ENCODE measurements at places on chromosomes 3 and 15.

DNA sequence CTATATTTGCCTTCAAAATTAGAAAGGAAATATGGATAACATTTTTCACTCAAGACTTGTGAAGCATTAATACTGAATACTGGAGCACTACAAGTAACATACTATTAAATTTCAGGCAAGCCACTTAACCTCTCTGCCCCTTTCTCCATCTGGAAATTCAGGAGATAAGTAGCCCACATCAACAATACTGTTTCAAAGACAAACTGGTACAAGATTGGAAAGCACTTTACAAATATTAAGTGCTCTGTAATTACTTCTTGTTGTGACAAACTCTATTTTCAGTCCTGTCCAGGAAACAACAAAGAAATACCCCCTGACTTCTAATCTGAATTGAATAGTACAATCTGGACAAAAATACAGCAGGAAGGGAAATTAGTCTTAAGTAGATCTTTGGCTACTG, 49.3 kb downstream of the TMEM212 start:
- DNase-seq = no peak

DNA sequence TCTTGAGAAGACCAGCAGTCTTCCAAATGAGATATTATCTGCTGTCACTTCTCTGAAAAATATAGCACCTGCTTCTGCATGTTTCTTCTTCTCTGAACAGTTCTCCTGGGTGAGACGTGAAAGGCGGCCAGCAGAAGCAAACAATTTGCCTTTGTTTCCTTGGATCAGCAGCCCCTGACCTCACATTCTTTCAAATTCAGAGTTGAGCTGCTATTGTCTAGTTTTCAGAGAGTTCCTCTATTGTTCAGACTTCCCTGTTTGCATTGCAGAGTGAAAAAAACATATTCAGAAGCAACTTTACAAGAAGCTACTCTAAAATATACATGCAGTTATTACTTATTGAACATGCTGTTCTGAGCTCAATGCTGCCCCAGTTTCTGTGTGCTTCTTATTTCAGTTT, 653.6 kb downstream of the NAALADL2 start:
- DNase-seq = no peak

DNA sequence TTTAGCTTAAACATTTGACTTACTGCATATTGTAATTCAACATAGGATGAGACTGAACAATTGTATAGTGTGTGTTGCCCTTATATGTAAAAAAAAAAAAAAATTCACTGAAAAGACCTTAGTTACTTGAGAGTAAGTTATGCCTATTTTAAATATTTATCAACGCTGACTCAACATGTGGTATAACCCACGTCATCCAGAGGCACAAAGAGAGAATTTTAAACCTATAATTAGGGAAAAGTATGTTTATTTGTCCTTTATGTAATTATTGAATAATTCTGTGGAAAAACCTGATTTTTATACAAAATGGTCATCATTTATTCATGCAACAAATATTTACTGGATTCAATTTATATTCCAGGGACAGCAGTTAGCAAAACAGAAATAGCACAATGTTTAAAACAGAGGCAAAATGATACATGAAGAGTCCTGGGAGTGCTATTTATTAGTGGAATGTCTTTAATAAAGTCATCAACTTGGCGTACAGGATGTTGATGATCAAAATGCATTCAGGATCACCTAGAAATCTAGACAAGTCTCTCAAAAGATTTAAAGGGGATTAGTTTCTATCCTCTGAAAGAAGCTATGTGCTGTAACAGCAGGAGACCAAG, 223.7 kb downstream of the PCCB start:
- no peak for DNase-seq

GRCh38 chr15:75008629-75009326, 13.4 kb downstream of the SCAMP5 start:
- DNase-seq = no peak

DNA sequence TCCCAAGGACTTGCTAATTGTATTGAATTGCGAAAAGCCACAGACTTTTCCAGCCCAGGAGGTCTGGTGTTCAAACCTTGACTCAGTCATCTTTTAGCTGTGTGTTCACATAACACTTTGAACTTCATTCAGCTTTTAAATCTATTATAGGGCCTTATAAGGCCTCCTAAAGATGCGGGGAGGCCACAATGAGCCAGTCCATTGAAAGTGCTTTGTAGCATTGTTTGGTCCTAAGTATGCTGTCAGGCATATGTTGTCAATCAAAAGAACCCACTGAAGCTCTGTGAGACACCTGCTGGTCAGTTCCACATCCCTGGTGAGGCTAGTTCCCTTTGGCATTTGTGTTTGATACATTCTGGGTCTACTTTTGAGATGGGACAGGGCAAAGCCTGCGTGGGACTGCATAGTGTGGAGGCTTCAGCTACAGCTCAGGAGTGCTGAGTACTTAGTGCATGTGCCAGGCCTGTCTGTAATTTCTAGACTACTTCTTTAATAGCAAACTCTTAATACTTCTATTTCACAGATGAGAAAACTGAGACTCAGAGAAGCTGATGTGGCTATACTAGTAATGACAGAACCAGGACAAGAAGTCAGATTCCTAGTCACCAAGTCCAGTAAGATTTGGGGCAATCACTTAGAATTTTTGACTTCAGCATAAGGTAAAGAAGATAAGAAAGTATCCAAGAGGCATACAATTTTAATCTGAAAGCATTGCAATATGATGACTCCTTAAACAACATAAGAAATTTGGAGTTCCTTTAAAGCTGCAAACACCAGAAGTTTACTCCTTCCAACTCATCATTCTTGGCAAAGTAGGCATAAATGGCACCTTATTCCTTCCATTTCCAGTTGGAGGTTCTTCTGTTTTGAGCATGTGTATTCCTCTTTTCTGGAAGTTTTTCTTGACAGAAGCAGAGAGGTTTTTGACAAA, 213.0 kb downstream of the PDCD6IP start:
- no peak for DNase-seq

DNA sequence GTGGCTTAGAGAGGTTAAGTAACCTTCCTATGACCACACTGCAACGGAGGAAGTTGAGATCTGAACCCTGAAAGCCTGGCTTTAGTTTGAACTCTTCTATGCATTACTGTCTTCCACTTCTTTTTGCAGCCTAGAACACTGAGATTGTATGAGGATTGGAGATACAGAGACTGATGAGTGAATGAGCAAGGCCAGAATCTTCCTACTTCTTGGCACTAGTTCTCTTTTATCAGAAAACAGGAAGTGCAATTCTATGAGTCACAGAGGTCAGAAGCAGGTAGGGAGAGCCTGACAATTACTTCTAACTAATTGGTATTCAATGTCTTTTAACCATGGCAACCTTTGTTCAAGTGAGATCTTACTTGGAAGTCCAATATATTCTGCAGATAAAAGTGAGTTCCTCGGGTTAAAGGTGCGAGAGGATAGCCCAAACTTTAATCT, 219.0 kb downstream of the SHQ1 start:
- no peak for DNase-seq
